ENCODE measurements at places on chromosomes 3 and 15. TPM values are rescaled to one million over a fixed set of nuclear protein-coding genes. Genes with fewer than 3 reads are reported as not detected.

CCNB2 gene
- total RNA-seq: 40.9 TPM

GRCh38 chr3:134956844-134957243 lies 161.8 kb downstream of the EPHB1 start:
- no peak for DNase-seq

GRCh38 chr15:101675015-101675414 lies 22.8 kb upstream of the TM2D3 start:
- no peak for DNase-seq

DNA sequence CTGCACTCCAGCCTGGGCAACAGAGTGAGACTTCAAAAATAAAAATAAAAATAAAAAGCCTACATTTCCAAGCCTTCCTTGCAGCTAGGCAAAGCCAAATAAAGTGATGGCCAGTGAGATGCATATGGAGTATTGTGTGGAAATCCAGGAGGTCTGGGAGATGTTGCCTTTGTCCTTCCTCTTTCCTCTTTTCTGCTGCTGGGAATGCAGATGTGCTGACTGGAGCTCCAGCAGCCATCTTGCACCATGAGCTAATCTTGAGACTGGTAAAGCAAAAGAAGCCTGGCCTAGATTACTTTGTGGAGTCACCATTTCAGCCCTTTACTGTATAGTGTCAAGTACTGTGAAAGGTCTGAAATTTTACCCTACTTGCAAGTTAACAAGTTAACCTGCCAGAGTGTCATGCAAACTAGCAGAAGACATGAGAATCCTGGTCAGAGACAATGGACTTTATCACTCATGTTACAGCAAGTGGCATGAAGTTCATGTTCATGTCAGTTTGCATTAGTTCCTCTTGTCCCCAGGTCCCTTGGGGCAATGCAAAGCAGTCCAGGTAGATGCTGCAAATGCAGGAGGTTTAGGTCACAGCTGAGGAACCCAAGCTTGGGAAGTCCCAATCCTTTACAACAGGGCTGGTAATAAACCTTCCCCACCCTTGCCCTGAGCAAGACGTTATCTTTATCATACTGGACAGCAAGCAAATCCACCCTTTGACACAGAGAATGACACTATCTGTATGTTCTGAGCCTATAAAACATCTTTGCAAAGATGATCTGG lies 103.1 kb downstream of the TLE3 start:
- no peak for DNase-seq

DNA sequence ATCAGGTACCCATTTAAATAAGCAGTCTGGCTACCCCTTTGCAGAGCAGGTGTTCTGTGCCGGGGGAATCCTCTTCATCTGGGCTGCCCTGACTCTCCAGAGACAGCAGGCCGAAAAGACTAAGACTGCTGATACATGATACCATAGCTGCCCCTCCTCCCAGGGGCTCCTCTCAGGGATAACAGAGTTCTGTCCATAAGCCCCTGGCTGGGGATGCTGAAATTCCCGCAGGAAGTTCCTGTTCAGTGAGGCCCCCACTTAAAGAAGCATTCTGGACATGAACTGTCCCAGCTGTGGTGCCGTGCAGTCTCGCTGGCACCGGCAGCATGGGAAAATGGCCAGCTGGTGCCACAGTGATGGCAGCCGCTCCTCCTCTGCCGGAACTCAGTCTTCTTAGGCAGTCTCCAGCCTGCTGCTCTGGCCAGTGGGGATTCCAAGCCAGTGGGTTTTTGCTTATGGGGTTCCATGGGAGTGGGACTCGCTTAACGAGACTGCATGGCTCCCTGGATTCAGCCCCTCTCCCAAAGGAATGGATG lies 1026.2 kb downstream of the NAALADL2 start:
- no peak for DNase-seq

DNA sequence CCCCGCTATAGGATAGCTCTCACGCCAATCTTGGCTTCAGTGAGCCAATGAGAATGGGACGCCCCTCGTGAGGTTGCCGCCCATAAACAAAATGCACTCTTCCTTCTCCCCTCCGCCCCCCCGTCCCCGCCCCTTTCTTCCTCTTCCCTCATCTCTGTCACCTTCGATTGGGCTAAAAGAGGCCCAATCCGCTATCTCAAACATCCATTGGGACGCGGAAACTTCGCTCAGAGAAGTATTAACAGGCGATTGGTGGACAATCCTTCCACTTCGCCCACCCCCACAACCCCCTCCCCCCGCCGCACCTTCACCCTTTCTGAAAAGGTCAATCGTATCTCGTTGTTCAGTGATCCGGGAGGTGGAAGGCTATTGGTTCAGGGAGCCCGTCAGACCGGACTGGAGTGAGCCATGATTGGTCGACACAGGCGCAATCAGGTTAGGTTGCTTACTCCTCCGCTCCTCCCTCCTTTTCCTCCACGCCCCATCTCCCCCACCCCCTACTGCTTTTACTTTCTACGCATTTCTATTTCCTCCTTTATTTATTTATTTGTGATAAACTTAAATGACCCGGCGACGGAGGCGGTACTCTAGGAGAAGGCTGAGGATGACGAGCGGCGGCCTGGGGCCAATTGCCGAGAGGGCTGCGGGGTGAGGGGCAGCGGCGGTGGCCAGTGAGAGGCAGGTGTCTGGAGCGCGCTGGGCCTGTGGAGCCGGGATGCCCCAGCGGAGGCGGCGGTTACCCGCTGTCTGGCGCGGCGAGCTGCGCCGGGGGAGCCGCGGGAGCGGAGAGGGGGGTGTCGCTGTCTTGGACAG lies 447 bp upstream of the ZBTB20 start:
- peak; percentile 94 for DNase-seq

DNA sequence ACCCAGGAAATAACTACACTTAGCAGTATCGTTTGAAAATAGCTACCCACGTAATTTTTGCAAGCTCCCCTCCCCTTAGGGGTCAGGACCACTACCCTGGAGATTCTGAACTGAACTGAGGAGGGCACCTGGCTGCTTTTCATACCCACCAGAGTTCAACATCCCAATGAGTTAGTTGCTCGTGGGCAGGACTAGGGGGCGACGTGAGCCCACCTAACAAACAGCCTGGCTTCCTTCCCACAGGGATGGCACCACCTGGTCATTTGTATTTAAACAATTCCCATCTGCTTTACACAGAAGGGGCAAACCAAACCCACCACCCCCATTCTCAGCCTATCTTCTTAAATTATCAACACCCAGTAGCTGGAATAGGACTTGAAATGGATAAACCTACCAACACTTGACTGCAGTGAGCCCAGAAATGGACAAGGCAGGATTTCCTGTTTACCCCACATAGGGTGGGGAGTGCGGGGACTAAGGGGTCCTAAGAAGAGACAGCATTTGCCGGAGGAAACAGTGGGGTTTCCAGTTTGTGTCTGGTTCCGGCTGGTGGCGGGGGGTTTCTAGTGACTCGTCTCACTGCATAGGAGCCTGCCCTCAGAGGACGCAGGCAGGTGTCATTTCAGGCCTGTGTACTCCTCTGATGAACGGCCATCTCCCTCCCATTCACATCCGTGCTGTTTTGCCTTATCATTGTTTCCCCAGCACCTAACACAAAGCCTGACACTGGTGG lies 11.6 kb upstream of the VGLL4 start:
- no peak for DNase-seq

- no peak for DNase-seq
These were observed 109.3 kb downstream of the GTPBP8 start for GRCh38 chr3:113100063-113100462.

IQCF5 gene
- total RNA-seq: not detected

AMOTL2 gene
- 93.2 TPM for total RNA-seq

DNA sequence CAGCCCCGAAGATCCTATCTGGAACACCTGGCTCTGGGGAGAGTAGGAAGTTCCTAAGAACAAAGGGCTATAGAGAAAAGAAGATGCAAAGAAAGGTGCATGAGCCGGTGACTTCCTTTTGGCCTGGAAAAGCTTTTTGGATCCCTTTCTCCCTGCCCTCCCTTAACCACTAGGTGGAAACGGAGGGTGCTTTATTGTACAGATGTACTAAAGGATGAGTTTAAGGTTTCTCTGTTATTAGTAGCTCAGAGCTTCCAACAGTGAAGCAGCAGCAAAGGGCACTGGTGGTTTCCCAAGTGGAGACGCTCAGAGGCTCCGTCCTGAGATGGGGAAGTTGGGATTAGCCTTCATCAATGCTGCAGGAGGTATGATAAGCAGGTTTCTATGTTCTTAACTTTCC lies 5.9 kb upstream of the ADGRG7 start:
- DNase-seq: no peak

PEX11A gene
- total RNA-seq: 4.9 TPM

DNA sequence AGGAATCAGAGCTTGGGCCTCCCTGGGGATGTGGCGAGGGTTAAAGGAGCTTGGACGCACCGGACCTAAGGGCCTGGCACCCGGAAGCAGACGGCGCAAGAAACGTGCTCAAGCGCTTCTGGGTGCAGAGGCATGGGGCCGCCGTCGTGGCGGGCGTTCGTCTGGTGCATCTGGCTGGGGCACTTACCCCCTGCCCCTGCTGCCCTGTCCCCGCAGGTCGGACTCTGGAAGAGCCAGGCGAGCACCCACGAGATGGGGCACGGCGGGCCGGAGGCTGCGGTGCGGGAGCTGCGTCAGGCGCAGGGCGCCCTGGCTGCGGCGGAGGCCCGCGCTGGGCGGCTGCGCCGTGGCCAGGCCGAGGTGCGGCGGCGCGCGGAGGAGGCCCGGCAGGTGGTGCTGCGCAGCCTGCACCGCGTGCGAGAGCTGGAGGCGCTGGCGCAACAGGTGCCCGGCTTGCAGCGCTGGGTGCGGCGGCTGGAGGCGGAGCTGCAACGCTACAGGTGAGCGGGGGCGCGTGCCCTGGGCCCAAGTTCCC lies 2.5 kb downstream of the EFCC1 start:
- peak; percentile 58 for DNase-seq

GP5 gene
- total RNA-seq: 0.18 TPM

GRCh38 chr3:184872200-184872599 lies 60.2 kb downstream of the VPS8 start:
- DNase-seq: no peak

NTRK3 gene
- total RNA-seq: not detected

VPS8 gene
- 78.9 TPM for total RNA-seq

CP gene
- total RNA-seq: 1.0 TPM
